ENCODE measurements at places on chromosomes 11 and 22.

GRCh38 chr22:30694640-30695350, at the start of gene OSBP2:
TSS of gene OSBP2 (plus strand) at chr22:30694874. CDS start at chr22:30694910, 36 bp downstream.
- no peak for DNase-seq

GRCh38 chr22:29860006-29860766, 22.1 kb upstream of the ASCC2 start:
- no peak for DNase-seq

- no peak for DNase-seq
Observed at GRCh38 chr22:47335460-47335859, 573.0 kb downstream of the TBC1D22A start.

DNA sequence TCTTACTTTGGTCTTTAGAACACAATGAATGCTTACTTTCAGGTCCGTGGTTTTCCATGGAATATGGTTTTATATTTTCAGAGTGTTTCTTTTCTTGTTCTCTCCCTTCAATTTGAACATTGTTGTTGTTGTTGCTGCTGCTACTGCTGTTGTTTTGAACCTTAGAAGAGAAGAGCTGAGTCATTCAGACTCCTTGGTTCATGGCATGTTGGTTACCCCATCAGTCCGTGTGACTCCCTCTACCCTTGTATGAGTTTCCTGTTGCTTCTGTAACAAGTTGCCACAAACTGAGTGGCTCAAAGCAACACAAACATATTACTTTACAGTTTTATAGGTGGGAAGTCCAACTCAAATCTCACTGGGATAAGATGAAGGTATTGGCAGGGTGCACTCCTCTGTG, 511.0 kb downstream of the INSC start:
- DNase-seq, result no peak

DNA sequence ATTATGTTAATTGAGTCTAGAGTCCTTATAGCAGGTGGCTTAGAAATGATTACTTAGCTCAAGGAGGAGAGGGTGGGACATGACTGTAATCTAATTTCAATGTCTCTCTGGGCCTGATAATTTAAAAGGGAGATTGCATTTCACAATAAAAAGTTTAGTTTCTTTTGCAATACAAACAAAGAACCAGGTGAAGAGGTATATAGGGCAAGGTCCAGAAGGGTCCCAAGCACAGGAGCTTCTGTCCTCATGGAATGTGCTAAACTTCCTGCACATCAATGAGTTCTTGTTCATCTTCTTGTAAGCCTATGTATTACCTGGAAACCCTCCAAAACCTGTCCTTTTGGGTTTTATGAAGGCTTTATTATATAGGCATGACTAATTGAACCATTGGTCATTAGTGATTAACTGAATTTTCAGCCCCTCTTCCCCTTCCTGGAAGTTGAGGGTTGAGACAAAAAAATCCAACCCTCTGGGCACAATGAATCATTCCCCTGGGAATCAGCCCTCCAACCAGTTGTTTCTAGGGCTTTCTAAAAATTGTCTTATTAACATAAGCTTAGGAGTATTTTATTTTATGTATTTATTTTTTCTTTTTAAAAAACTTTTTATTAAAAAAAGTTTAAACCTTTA, 37.6 kb downstream of the MS4A2 start:
- DNase-seq, result no peak

DNA sequence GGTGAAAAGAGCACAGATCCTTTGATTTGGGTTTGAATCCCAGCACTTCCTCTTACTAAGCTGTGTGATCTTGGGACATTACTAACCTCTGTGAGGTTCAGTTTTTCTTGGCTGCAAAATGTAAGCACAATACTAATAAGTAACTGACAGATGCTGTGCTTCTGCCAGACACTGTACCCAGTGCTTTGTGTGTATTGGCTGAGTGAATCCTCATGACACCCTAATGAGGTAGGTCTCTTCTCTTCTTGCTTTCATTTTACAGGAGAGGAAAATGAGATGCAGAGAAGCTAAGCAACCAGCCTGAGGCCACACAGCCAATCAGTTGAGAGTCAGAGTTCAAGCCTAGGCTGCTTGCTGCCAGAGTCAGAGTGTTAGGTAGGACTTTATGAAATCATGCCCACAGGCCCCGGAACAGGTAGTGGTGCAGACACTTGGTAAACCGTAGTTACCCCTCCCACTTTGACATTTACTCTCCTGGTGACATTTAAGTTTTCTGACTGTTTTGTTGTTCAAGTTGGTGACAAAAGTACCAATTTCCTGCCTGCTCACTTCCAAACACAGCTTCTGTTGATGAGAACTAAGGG, 21.2 kb downstream of the PTPRJ start:
- no peak for DNase-seq

GRCh38 chr11:43021466-43021865, 290.3 kb upstream of the API5 start:
- DNase-seq, result no peak

DNA sequence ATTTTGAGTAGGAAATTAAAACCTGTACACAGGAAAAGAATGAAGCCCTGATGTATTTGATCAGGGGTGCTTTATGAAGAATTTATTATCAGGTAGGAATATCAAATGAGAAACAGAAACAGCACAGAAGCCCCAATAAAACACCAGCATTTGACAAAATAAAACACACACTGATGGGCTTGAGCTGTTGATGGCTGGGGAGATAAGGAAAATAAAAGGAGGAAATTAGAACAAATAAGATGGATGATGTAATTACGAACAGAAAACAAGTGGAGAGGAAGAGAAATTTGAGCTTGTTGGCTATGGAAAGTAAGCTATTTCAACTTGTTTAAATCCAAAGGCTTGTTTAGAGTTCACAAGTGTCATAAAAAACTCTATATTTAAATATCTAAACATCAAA, 213.7 kb downstream of the CADM1 start:
- no peak for DNase-seq

GRCh38 chr11:110134110-110134509, 40.9 kb downstream of the ZC3H12C start:
- DNase-seq, result no peak

DNA sequence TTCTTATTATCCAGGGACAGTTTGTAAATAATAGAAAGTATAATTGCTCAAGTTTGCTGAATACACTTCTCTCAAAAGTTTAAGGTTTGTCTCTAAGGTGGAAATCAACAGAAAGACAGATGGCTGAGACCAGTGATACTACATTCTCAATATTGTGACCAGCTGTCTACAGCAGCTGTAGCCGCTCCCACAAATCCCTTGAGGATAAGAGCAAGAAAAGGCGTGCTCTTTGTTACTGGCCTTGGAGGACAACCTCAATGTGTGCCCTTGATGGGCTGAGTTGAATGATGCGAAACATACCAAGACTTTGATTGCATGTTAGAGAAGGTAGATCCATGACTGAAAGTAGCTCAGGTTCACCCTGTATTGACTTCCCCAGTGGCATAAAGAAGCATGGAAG, 6.1 kb downstream of the OR6M1 start:
- DNase-seq, result no peak

DNA sequence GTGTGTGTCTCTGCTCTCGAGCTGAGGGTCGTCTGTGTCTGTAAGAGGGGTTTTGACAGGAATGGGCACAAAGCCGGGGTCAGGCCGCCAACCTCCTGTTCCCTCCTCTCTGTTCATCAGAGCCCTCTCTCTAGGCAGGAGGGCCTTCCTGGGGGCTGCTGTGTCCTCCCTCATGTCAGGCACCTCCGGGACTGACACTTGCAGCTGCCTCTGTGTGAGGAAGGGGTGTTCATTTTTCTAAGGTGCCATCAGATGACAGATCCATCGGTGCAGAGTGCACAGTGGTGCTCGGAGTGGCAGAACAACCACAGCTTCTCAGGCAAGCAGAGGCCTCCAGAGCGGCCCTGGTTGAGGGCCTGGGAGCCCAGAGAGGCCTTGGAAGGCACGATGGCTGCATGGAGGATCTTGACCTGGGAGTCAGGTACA, 265.4 kb upstream of the B3GAT1 start:
- no peak for DNase-seq

DNA sequence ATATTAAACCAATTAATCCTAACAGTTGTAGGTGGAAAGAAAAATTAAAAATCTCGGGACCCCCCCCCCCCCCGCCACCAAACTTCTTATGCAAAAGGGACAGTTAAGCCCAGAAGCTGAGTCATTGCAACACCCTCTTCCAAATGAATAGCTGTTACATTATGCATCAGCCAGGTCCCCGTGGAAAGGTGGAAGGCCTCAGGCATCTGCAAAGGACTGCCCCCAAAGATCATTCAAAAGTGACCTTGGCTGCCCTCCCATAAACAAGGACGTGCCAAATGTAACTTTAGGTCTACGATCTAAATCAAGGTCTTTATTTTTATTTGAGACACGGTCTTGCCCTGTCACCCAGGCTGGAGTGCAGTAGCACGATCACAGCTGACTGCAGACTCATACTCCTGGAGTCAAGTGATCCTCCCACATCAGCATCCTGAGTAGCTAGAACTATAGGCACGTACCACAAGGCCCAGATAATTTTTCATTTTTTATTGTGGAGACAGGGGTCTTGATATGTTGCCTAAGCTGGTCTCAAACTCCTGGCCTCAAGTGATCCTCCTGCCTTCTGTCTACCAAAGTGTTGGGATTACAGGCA, 22.8 kb downstream of the SYN3 start:
- DNase-seq, result no peak

DNA sequence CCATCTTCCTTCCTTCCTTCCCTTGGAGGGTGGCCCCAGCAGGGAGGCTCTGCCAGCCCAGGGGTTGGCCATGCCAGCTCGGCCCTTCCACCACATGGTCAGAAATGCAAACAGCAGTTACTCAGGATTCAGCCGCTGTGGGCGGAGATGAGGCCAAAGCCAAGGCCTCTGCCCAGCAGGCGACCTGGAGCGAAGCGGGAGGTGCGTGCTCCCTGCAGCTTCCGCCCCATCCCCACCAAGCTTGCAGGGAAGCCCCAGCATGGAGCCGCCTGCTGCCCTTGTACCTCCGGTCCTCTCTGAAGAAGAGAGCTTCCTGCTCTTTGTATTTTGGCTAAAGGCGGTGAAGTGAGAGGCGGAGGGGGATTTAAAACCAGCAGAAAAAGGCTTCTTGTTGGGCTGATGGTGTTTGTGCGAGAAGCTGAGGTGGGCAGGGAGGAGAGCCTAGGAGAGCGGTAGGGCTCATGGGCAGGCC, 50.4 kb downstream of the ANO1 start:
- DNase-seq, result no peak

GRCh38 chr22:30206944-30207343, 39.6 kb downstream of the LIF start:
- DNase-seq, result peak; percentile 82

DNA sequence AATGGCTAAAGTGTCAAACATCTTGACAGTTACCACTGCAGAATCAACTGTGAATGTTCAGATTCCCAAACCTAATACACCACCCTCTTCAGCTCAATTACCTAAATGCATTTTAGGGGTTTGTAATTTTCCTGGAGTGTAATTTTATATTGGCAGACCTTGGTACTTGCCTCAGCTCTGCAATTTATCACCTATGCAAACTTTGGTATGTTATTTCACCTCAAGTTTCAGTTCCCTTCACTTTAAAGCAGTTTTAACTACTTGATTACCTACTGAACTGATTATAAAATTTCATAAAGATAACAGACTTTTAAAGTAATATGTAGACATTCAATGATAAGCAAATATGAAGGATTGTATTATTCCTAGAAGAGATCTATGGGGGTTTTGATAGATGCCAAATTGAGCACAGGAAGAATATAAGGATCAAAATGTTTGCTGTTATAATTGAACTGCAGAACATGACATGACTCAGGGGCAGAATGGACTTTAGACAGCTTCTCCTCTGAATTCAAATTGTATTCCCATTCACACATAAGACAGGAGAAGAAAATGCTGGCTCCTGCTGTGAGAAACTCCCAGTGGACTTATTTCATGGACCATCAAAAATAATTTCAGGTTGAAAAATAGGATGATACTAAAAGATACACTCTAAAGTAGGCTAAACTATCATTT, 491.5 kb upstream of the LUZP2 start:
- DNase-seq, result no peak

DNA sequence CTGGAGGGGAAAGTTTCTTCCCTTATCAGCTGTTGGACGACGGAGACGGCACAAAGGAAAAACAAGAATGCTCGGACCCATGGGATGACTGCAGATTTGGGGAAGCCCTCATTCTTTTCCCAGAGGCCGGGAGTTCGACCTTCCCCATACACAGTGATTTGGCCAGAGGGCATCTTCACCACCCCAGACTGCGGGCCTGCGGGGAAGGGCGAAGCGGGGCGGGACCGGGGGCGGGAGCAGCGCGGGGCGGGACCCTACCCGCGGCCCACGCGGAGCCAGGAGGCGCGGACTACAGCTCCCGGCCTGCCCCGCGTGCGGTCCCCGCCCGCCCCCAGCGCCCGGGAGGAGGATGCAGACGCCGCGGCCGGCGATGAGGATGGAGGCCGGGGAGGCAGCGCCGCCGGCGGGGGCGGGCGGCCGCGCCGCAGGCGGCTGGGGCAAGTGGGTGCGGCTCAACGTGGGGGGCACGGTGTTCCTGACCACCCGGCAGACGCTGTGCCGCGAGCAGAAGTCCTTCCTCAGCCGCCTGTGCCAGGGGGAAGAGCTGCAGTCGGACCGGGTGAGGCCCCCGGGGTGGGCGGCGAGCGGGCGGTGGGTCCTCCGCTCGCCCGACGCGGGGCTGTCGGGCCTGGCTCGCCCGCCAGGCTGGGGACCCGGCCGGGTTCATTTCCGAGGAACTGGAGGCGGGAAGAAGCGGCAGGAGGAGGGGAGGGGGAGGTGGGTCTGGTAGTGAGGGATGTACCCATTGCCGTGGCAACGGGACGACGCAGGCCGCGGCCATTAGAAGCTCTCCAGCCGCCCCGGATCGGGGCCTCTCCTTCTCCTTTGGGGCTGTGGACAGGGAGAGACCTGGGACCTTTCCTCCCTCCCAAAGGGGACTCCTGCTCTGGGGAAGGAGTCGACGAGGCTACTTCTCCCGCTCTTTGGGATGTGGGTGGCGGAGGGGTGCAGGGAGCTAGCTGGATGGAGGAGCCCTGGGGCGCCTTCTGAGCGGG, at the start of gene KCTD17:
TSS of gene KCTD17 (plus strand) at position 352 of the 995 bp plus-strand sequence. CDS start at position 371, 19 bp downstream.
- no peak for DNase-seq

- no peak for DNase-seq
Observed at GRCh38 chr11:120842195-120842594, 181.7 kb upstream of the TBCEL start.

DNA sequence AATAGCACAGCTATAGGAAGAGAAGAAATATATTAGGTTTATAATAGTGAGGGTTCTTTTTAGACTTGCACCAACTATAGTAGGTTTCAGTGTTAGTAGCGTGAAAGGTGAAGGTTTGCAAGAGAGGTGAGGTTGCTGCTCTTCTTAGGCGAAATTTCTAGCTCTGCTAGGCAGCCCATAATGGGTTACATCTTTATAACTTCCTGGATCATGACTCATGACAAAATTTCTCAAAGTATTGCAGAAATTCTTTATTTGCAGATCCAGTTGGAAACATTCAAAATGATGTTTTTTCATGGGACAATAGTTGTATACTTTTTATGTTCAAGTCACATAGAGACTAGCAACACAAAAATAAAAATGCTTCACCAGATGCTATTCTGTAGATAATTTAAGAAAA, 260.0 kb downstream of the SOX6 start:
- DNase-seq, result no peak

- no peak for DNase-seq
Observed at GRCh38 chr11:19359221-19360000, 118.7 kb upstream of the E2F8 start.

Data from BJ (cell line).